NCI-H2081 (cell line): ENCODE measurements at places on chromosomes 2 and 18.

- no peak for DNase-seq
Measured at GRCh38 chr18:77052297-77052982, 80.1 kb downstream of the MBP start.

DNA sequence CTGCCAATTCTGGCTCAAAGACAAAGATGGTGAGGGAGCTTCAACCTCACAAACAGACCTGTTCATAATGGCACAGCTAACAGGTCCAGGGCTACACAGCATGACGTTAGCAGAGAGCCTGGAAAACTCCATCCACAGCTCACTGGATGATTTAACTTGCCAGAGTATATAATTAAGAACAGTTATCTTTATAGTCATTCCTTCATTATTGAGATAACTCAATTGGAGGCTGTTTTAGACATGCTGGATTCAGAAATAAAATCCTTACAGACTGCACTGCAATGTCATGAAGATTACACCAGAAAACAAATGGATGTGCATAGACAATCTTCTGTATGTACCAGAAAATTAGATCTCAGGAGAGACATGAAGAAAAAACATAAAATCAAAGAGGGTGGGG, 55.1 kb upstream of the LYPD1 start:
- DNase-seq = no peak

DNA sequence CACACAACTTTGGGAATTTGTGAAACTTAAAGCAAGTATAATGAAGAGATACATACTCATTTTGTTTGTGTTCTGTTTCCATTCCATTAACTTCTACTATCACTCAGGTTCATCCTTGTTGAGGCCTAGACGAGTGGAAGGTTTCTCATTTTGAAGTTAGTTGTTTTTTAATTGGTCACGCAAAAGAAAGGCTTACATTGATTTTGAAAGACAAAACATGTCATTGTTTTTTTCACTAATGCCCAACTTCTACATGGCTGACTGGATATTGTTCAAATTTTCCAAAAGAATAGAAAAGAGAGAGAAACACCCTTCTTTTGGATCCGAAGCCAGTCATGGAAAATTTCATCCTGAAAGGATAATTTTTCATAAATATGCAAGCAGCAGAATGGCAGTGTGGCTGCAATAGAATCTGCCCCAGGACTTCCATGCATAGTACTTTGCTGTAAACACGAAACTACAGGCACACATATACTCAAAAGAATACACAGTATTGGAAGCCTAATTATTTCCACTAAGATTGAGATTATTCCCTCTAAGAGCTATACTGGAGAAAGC, 27.4 kb downstream of the PRKCE start:
- DNase-seq = no peak

GRCh38 chr2:99803846-99804245, 314.0 kb upstream of the REV1 start:
- DNase-seq = no peak

DNA sequence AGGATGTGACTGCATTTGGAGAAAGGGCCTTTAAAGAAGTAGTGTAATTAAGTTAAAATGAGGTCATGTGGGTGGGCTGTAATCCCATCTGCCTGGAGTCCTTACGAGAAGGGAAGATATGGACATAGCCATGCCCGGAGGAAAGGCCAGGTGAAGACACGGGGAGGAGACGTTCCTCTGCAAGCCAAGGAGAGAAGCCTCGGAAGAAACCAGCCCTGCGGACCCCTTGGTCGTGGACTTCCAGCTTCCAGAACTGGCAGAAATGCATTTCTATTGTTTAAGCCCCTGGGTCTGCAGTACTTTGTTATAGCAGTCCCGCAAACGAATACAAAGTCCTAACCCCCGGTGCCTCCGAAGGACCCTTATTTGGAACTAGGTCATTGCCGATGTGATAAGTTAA, 87.6 kb upstream of the TAF1B start:
- no peak for DNase-seq

- DNase-seq = no peak
Measured at GRCh38 chr2:88252646-88253045, 82.5 kb downstream of the THNSL2 start.

DNA sequence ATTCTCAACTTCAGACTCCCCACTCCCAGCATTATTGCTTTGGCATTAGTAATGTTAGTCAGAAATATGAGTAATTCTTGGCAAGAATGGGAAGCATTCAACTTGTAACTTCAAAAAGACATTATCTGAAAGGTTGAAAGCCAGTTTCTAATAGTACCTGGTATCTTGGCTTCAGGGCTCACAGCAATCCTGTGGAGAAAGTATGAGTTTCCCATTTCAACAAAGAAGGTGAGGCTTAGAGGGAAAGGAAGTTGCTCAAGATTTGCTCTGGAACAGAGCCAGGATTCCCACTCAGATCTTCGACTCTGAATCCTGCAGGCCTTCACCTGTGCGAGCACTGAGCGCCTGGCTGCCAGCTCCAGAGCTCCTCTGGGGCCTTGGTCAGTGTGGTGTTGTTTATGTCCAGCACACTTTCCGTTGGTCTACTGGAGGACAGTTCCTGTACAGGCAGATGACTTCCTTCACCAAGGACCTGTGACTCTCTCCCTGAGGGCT, 136.1 kb downstream of the MCFD2 start:
- DNase-seq = no peak

- DNase-seq = peak; percentile 58
Measured at GRCh38 chr2:238388794-238389193, 37.9 kb upstream of the ASB1 start.

DNA sequence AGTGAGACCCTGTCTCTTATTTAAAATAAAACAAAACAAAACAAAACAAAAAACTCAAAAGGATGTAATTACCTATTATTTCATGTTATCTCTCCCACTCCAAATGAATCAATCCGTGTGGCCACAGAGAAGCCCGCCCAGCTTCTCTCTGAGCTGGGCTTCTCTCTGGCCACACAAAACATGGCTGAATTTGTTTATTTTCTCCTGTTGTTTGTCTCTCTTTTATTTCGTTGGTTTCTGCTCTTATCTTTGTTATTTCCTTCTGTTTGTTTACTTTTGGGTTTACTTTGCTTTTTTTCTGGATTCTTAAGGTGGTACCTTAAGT, 1.5 kb upstream of the TRABD2A start:
- no peak for DNase-seq

DNA sequence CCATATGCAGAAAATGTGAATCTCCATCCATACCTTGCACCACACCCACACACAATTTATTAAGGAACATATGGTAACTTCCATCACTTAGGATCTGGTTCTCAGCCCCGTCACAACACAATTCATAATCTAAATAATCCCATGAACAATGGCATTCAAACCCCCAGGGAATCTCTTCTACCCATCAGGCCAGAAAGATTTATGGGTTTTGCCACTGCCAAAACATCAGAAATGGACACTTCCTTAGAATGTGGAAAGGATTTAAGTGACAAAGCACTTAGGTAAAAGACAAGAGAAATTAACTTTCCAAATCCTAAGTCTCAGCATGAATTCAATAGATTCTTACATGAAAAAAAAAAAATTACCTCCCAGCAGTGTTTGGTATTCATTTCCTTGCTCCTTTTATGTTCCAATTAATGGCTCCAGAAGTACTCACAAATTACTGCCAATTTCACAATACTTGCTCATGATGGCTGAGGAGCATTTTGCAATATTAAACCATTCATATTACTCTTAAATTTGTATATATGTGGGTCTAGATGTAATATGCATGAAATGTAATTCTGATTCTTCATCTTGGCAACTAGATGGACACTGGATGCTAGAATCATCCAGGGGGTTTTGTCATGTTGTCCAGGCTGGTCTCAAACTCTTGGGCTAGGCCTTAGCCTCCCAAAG, 56.5 kb upstream of the TMEM247 start:
- no peak for DNase-seq

GRCh38 chr2:241334813-241335212, 19.1 kb downstream of the SEPTIN2 start:
- DNase-seq = no peak

DNA sequence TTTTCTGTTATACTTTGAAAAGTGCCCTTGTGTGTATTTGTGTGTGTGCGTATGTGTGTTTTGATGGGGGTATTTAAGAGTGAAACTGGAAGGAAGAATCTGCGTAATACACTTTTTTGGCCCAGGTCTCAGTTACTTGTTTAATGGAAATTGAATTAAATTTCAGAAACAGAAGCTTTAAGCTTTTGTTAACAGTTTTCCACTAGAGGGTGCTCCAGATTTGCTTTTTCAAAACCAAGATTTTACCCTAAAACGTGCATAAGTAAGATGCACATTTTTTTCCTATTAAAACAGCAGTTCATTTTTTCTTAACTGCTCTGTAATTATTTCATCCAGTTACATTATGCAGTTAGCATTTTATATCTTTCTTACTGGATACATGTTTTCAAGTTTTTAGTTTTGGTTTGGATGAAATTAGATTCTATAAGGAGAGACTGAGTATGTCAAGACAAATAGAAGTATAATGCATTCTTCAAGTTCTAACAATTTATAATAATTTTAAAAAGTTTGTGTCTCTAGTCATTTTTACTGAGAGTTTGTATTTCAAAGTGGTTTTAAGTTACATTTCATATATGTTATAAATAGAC, 97.2 kb downstream of the PIK3C3 start:
- DNase-seq = no peak

DNA sequence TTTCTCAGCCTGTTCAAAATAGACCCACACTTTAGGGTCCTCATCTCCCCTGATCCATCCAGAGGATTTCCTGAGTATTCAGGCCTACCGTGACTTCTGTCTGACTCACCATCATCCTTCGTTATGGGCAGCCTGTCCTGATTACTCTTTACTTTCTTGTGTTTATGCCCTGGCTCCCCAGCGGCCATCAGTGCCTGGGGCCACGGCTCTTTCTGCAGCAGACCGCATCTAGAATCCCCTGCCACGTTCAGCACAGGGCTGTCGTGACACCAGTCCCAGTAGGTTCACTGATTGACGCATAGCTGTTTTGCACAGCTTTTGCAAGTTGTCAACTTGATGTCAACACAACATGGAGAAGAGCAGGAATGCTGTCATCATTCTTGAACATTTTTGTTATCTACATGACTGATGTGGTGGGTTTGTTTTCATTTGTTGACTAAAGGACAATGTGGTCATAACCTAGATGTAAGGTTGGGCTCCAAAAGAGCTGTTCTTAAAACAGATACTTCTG, 225.6 kb downstream of the HAUS1 start:
- no peak for DNase-seq

- DNase-seq = no peak
Measured at GRCh38 chr18:80251700-80252099, 4.4 kb upstream of the PARD6G start.

DNA sequence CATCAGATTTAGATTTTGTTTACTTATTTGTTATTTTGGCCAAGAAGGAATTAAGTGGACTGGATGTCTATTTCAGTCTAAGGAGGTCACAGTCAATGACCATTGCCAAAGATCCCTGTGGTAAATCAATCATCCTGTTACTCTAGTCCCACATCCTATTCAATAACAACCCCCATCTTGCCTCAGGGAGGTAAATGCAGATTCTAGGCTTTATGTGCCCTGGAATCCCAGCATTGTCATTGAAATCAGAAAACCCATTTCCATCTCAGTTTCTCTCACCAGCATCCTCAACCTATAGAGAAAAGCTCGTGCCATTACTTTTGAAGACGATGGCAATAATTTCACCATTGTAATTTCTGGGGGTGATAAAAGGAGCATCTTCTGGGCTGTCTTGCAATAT, 71.8 kb downstream of the SKA1 start:
- no peak for DNase-seq
